T-helper 17 cell (primary cell): ENCODE measurements at places on chromosomes 2 and 18. TPM values are rescaled to one million over a fixed set of nuclear protein-coding genes. Genes with fewer than 3 reads are reported as not detected.

Gene HOXD13
- total RNA-seq = not detected

Gene DUSP11
- 35.6 TPM for total RNA-seq

GRCh38 chr2:99629320-99629719 is 139.5 kb upstream of the REV1 start:
- no peaks in the 10 kb centered on the region for H3K27me3 ChIP-seq
- DNase-seq = no peak
- no peak overlapping the region for H3K27ac ChIP-seq
- peaks cover 2% of the 10 kb centered on the region for H3K36me3 ChIP-seq

DNA sequence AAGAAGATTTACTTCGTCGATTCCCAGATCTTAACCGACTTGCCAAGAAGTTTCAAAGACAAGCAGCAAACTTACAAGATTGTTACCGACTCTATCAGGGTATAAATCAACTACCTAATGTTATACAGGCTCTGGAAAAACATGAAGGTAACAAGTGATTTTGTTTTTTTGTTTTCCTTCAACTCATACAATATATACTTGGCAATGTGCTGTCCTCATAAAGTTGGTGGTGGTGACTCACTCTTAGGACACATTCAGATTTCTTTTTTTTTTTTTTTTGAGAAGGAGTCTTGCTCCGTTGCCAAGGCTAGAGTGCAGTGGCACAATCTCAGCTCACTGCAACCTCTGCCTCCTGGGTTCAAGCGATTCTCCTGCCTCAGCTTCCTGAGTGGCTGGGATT is 26.8 kb downstream of the MSH2 start:
- DNase-seq = no peak
- no peak overlapping the region for H3K27ac ChIP-seq
- no peaks in the 10 kb centered on the region for H3K27me3 ChIP-seq
- H3K36me3 ChIP-seq = peaks cover 8% of the 10 kb centered on the region
